ENCODE measurements at places on chromosomes 4 and X. TPM values are rescaled to one million over a fixed set of nuclear protein-coding genes. Genes with fewer than 3 reads are reported as not detected.

BEX5 gene
- total RNA-seq = 3.9 TPM

ARHGAP36 gene
- total RNA-seq = 0.09 TPM

HSFX4 gene
- not detected for total RNA-seq

MAML3 gene
- total RNA-seq = 9.2 TPM

TMEM271 gene
- total RNA-seq = not detected

PWWP3B gene
- not detected for total RNA-seq

RTL5 gene
- total RNA-seq = 0.09 TPM

BEND2 gene
- total RNA-seq = not detected

ZDHHC15 gene
- total RNA-seq = not detected

DCAF4L1 gene
- 0.09 TPM for total RNA-seq

TCEAL7 gene
- total RNA-seq = 0.72 TPM

PF4V1 gene
- not detected for total RNA-seq

ADGRG2 gene
- 0.09 TPM for total RNA-seq

VCX gene
- not detected for total RNA-seq

MAGEB2 gene
- total RNA-seq = not detected

STAP1 gene
- not detected for total RNA-seq

BEX4 gene
- total RNA-seq = 13.4 TPM

GUCY1B1 gene
- 2.2 TPM for total RNA-seq

CDX4 gene
- total RNA-seq = not detected

SMIM31 gene
- not detected for total RNA-seq

NMU gene
- total RNA-seq = 0.72 TPM

UGT2B17 gene
- not detected for total RNA-seq

TCEAL9 gene
- total RNA-seq = 107 TPM

SERTM2 gene
- not detected for total RNA-seq

SSX2 gene
- not detected for total RNA-seq

POU3F4 gene
- total RNA-seq = not detected

P2RY8 gene
- not detected for total RNA-seq

AR gene
- 0.75 TPM for total RNA-seq

PABPC1L2A gene
- not detected for total RNA-seq

FABP2 gene
- not detected for total RNA-seq

EPHA5 gene
- 0.09 TPM for total RNA-seq

WAS gene
- 0.09 TPM for total RNA-seq

F9 gene
- total RNA-seq = not detected

NOX1 gene
- total RNA-seq = not detected

SSX3 gene
- not detected for total RNA-seq

SLIT2 gene
- 36.4 TPM for total RNA-seq

VSIG1 gene
- 0.72 TPM for total RNA-seq

EDNRA gene
- total RNA-seq = 5.0 TPM

MAGEA1 gene
- total RNA-seq = not detected

DCX gene
- not detected for total RNA-seq

SRPX2 gene
- 95.5 TPM for total RNA-seq

PPP1R3F gene
- 8.1 TPM for total RNA-seq

SOX3 gene
- not detected for total RNA-seq

IGBP1 gene
- total RNA-seq = 65.5 TPM

NUP62CL gene
- not detected for total RNA-seq

SSX1 gene
- total RNA-seq = not detected

UCHL1 gene
- total RNA-seq = 82.9 TPM

ZMAT1 gene
- 2.2 TPM for total RNA-seq

MTCP1 gene
- 14.9 TPM for total RNA-seq

Measured in endothelial cell of coronary artery (primary cell).